ENCODE measurements at places on chromosomes 7 and 10.

DNA sequence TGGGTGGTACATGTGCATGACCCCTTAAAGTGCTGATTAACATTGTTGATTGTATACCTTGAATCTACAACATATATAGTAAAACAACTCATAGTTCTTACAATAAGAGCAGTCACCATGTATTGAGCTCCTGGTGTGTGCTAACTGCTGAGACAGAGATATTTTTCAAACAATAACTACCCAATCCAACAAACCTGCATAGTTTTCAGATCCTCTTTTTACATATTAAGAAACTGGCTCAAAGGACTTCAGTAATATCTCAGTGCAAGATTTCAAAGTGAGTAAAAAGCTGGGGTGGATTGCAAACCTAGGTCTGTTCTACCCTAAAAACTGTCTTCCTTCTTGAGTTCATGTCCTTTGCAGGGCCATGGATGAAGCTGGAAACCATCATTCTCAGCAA is 272.2 kb downstream of the SNX13 start:
- no peak for DNase-seq

GRCh38 chr7:145036604-145037405 is 201.0 kb upstream of the TPK1 start:
- DNase-seq, result no peak

DNA sequence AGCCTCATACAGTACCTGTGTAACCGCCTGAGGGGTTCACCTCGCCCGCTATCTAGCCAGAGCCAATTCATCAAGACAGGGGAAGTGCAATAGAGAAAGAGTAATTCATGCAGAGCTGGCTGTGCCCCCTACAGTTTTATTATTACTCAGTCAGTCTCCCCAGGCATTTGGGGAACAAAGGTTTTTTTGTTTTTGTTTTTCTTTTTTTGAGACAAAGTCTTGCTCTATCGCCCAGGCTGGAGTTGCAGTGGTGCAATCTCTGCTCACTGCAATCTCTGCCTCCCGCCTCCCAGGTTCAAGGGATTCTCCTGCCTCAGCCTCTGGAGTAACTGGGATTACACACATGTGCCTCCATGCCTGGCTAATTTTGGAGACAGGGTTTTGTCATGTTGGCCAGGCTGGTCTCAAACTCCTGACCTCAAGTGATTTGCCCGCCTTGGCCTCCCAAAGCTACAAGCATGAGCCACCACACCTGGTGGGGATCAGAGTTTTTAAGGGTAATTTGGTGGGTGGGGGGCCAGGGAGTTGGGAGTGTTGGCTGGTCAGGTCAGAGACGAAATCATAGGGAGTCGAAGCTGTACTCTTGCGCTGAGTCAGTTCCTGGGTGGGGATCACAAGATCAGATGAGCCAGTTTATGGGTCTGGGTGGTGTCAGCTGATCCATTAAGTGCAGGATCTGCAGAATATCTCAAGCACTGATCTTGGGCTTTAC is 116.5 kb downstream of the MARCHF5 start:
- no peak for DNase-seq

DNA sequence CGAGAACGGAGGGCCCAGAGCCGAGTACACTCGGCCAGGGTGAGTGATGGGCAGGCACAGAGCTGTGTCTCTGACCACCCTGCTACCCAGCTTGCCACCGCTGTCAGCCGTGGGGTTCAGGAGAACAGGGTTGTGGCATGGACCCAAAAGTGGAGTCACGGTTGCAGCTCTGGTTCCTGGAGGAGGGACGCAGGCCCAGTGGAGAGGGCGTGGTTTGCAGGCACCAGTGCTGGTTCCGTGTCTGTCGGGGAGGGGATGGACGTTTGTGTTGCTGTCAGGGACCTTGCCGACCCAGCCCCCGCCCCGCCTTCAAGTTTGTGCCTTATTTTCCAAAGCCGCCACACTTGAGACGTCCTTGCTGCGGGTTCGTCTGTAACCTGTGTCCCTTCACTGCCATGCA is 45.1 kb upstream of the AP5Z1 start:
- DNase-seq, result no peak
